ENCODE measurements at places on chromosomes 12 and 14. TPM values are rescaled to one million over a fixed set of nuclear protein-coding genes. Genes with fewer than 3 reads are reported as not detected.

The AKAP6 gene
- total RNA-seq: 0.29 TPM

The PLBD1 gene
- total RNA-seq: 4.8 TPM

The PCED1B gene
- 15.9 TPM for total RNA-seq

The STON2 gene
- 2.6 TPM for total RNA-seq

The STYK1 gene
- 0.11 TPM for total RNA-seq

The BICDL1 gene
- 3.8 TPM for total RNA-seq

The GPR84 gene
- total RNA-seq: 0.09 TPM

The TAMALIN gene
- total RNA-seq: 0.82 TPM

The TAS2R20 gene
- not detected for total RNA-seq

The TMEM229B gene
- total RNA-seq: 0.24 TPM

The GALNT6 gene
- total RNA-seq: 2.5 TPM

The RERGL gene
- total RNA-seq: not detected

The TMTC1 gene
- total RNA-seq: 0.04 TPM

The RCOR1 gene
- 49.8 TPM for total RNA-seq

The VRTN gene
- not detected for total RNA-seq

The MANSC4 gene
- total RNA-seq: not detected

The CLEC7A gene
- not detected for total RNA-seq

The ASPG gene
- 0.03 TPM for total RNA-seq

The ZCCHC8 gene
- 19.9 TPM for total RNA-seq

The PPP1R1A gene
- total RNA-seq: 0.09 TPM

The SPATA7 gene
- total RNA-seq: 3.9 TPM

The RPL10L gene
- not detected for total RNA-seq

The PRH2 gene
- total RNA-seq: not detected

Measured in A549 treated with dexamethasone at 1 μM for 4 hours (cell line).